Vagina (tissue), 2 donors: ENCODE measurements at places on chromosomes 2 and 18. TPM values are rescaled to one million over a fixed set of nuclear protein-coding genes. Genes with fewer than 3 reads are reported as not detected.
A peak's percentile ranks its signal among the peaks of the same experiment; 100 is the strongest.

GRCh38 chr18:12606592-12607315 lies 51.2 kb downstream of the SPIRE1 start:
- H3K4me1 ChIP-seq, result peaks cover 26% of the 10 kb centered on the region
- no peak for DNase-seq
- H3K27me3 ChIP-seq, result no peaks in the 10 kb centered on the region
- no peaks in the 10 kb centered on the region for H3K36me3 ChIP-seq

DNA sequence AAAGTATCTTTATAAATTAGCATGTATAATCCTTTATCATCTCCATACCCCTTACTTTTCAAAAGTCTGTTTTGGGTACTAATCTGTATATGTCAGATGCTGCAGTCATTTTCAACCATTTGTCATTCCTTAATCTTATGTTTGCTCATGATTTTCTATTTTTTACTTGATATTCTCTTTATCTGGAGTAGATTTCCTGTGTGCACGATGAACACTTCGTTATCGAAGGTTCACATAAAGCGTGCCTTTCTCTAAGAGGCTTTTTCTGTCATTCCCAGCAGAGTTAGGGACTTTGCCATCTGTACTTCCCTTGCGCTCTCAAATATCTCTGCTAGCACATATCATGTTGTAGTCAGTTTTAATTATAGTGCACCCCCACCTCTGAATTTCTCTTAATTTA lies 123.2 kb downstream of the BIRC6 start:
- no peak for DNase-seq
- H3K4me1 ChIP-seq, result peaks cover 5% of the 10 kb centered on the region
- H3K27ac ChIP-seq, result no peak overlapping the region
- H3K27me3 ChIP-seq, result no peaks in the 10 kb centered on the region

DNA sequence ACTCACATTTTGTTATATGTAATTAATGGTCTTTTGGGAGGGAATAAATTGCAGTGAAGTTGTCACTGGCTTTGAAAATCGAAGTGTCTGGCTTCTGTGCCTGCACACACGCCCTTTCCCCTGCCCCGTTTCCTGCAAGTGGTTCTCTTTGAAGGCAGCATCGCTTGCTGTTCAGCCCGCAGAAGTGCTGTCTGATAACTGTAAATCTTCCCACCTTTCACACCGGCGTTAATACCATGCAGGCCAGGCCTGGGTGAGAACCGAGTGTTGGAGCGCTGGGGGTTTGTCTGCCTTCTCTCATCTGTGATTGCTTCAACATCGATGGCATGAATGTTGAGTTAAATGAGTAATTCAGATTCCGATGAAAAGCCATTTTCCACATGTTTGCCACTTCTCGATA lies 37.9 kb upstream of the RPL31 start:
- no peaks in the 10 kb centered on the region for H3K27me3 ChIP-seq
- H3K4me1 ChIP-seq, result peaks cover 11% of the 10 kb centered on the region
- H3K4me3 ChIP-seq, result no peak overlapping the region
- no peak for DNase-seq

DNA sequence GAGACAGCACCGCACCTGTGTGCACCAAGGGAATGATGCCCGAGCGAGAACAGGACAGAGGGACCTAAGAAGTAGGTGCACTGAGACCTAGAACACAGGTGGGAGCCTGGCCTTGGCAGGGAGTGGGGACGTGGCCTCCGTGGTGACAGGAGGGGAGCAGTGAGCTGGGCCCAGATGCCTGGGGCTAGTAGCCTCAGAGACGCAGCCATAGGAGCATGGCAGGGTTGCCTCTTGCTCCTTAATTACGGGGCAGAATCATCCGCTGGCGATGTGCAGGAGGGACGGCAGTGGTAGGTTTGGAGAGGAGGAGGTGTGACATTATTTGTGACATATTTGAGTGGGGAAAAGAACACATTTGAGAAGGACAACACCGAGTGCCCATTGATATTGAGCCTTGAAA lies 57.0 kb upstream of the HPCAL1 start:
- H3K27ac ChIP-seq, result no peak overlapping the region
- no peak overlapping the region for H3K4me3 ChIP-seq
- H3K27me3 ChIP-seq, result no peaks in the 10 kb centered on the region
- no peak for DNase-seq

Gene GNLY
- total RNA-seq, result 3.2 TPM

GRCh38 chr18:61991836-61992235 lies 99.0 kb upstream of the RNF152 start:
- H3K36me3 ChIP-seq, result no peaks in the 10 kb centered on the region
- no peak for DNase-seq
- no peak overlapping the region for H3K4me3 ChIP-seq
- peaks cover 17% of the 10 kb centered on the region for H3K4me1 ChIP-seq
- no peaks in the 10 kb centered on the region for H3K27me3 ChIP-seq

DNA sequence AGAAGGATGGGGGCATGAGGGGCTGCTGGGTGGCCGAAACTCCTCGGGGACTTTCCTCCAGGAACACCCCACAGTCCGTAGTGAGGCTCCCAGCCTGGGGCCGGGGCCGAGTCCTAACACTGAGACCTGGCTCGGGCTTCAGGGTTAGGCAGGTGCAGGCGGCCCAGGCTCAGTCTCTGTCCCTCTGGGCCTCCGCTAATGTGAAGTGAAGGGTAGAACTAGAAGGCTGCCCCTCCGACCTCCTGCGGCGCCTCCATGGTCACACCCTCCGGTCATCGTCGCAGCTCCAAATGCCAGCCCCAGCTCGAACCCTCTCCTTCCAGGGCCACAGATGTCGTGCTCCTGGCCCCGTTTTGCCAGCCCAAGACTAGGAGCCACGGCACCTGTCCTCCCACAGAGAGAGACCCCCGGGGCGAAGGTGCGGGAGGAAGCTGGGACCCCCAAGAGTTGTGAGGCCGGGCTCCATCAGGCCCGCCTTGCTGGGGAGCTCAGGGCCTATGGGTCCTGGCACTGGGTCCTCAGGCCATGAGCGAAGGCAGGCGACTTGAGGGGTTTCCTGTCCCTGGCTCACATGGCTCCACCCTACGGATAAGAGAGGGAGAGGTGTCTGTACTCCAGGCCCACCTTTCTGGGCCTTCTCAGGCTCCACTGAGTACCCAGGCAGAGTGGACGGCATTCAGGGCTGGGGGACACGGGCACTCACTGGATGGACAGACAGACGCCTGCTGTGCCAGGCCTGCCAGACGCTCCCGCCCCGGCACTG lies 797 bp downstream of the ANO7 start:
- H3K36me3 ChIP-seq, result no peaks in the 10 kb centered on the region
- H3K4me3 ChIP-seq, result no peak overlapping the region
- H3K27me3 ChIP-seq, result no peaks in the 10 kb centered on the region
- no peak for DNase-seq

Gene SRD5A2
- total RNA-seq, result 2.9 TPM

DNA sequence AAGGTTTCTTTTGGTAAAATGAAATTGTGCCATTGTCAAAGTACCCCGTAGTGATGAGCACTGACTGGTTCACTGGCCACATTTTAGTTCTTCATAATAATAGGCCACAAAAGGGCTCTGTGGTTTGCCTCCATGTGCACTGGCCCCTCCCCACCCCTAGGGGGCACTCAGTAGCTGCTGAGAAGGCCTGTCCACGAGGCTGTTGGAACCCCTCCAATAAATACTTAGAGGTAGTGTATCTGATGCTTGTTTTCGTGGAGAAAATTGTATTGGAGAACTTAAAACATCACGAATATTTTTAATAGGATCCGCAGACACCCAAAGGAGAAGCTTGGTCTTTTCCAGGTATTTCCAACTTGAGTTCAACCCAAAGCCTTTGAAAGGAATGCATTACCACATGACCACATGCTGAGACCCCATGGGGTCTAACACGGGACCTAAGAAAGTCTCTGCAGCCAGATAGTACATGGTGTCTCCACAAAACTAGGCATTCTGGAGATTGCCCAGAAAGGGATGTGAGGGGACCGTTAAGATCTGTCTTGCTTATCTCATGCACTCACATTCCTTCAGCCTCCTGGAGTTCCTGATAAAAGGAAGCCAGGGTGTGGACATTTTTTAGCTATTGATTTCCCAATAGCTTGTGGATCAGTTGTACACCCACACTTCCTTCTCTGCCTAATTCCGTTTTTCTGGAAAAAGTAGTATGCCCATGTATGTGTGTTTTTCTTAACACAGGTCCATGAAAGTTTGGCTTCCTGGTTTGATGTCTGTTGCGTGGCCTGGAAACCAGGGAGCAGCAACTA lies 28.5 kb upstream of the NOSTRIN start:
- no peaks in the 10 kb centered on the region for H3K36me3 ChIP-seq
- no peaks in the 10 kb centered on the region for H3K27me3 ChIP-seq
- DNase-seq, result no peak

- no peak overlapping the region for H3K27ac ChIP-seq
- no peak for DNase-seq
- no peak overlapping the region for H3K4me3 ChIP-seq
- H3K36me3 ChIP-seq, result no peaks in the 10 kb centered on the region
- H3K27me3 ChIP-seq, result no peaks in the 10 kb centered on the region
Measured at GRCh38 chr18:3129053-3129864, 90.5 kb downstream of the MYOM1 start.

GRCh38 chr2:150595803-150596470 lies 108.5 kb upstream of the RND3 start:
- no peak overlapping the region for H3K4me3 ChIP-seq
- H3K4me1 ChIP-seq, result no peaks in the 10 kb centered on the region
- no peak for DNase-seq
- no peaks in the 10 kb centered on the region for H3K27me3 ChIP-seq
- no peak overlapping the region for H3K27ac ChIP-seq

Gene SERPINB7
- total RNA-seq, result 0.49 TPM

DNA sequence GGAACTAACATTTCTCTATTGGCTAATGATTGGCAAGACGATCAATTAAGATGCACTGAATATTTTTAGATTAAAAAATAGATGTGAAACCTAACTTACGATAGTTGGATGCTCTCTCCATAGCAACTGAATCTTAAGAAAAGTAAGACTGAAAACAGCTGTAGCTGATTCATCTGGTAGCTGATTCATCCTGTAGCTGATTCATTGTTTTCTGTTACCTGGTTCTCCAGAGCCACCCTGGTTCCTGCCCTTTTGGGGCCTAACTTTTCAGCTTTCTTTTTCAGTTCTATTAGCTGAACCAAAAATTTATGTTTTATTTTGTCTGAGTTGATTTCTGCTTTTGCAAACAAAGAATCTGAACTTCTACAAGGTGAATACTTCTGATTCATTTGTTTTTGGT lies 22.7 kb upstream of the SPR start:
- no peaks in the 10 kb centered on the region for H3K27me3 ChIP-seq
- no peak for DNase-seq
- H3K4me3 ChIP-seq, result no peak overlapping the region
- no peaks in the 10 kb centered on the region for H3K4me1 ChIP-seq
- no peak overlapping the region for H3K27ac ChIP-seq
- H3K36me3 ChIP-seq, result no peaks in the 10 kb centered on the region

Gene CASP10
- total RNA-seq, result 8.3 TPM

Gene LRRC30
- total RNA-seq, result not detected

- peaks cover 15% of the 10 kb centered on the region for H3K4me1 ChIP-seq
- H3K27me3 ChIP-seq, result no peaks in the 10 kb centered on the region
- H3K27ac ChIP-seq, result no peak overlapping the region
- DNase-seq, result no peak
- no peak overlapping the region for H3K4me3 ChIP-seq
- H3K36me3 ChIP-seq, result no peaks in the 10 kb centered on the region
Measured at GRCh38 chr2:201254081-201254730, 6.1 kb upstream of the CASP8 start.

DNA sequence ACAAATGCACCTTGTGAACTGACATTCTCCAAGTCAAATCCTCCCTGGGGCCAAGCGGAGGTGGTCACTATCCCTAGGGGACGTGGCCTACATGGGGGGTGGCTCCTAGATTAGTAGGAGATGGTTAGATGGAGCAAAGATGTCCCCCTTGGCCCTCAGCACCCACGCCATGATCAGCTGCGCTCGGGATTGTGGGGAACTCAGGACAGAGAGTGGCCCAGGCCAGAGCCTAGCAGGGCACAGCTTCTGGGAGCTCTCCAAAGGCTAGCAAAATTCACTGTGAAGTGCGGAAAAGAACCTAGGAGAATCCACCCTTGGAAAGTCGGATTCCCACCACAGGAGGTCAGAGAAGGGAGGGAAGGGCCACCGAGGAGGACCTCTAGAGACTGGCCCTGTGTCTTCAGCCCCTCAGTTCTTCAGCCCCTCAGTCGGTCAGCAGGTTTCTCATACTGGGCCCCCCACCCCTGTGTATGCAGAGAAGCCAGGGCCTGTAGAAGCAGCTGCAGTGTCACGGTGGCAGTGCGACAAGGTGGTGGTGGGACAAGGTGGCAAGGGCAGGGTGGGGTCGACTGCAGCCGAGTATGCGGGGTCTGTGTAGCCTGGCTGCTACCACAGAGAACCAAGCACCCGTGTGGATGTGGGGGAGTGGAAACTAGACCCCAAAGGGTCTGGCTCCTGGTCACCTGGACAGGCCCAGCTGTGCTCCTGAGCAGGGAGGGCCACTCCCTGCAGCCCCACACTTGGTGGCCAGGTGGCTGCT lies 18.4 kb downstream of the GPR55 start:
- peak; percentile 72 for DNase-seq
- no peak overlapping the region for H3K27ac ChIP-seq
- no peak overlapping the region for H3K4me3 ChIP-seq
- H3K36me3 ChIP-seq, result no peaks in the 10 kb centered on the region
- no peaks in the 10 kb centered on the region for H3K27me3 ChIP-seq

- no peak for DNase-seq
- no peaks in the 10 kb centered on the region for H3K27me3 ChIP-seq
- no peaks in the 10 kb centered on the region for H3K36me3 ChIP-seq
Measured at GRCh38 chr2:96756788-96757476, 3.8 kb upstream of the CNNM4 start.

- H3K27ac ChIP-seq, result no peak overlapping the region
- no peaks in the 10 kb centered on the region for H3K27me3 ChIP-seq
- H3K4me1 ChIP-seq, result no peaks in the 10 kb centered on the region
Measured at GRCh38 chr2:41741951-41742595, 305.7 kb upstream of the PKDCC start.

DNA sequence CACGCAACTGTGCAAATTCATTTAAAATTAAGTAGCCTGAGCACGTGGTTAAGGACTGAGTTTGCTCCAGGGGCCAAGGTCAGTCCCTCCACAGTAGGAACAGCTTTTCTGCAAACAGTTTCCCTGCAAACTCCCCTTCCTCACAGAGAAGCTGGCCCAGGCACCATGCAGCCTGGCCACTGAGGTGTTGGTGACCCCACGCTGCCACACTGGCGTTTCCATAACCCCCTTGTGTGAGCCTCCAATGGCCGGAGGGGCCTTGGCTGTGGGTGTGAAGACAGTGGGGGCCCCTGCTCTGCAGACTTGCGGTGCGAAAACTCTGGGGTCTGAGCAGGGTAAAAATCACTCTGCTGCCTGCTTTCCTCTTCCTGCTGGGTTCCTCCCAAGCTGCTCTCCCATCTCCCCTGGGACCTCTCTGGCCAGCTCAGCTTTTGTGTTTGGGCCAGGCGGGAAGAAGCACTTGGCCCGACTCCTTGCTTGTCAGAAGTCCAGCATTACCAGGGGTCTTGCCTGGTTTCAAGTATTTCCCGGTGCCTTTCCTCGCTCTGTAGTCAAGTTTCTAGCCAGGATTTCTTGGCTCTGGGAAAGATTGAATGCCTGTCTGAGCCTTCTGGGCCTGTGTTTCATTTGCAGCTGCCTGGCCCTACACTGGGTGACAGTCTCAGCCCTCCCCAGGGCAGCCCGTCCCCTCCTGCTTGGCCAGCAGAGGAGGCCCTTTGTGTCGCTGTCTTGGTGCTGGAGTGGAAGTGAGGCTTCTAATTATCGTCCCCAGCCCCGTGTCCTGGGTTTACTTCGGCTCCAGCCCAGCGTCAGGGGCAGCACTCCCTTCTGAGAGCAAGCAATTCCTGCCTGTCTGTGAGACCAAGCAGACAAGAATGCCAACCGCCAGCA lies 131.4 kb upstream of the SLC1A4 start:
- H3K4me3 ChIP-seq, result peak overlapping the region; percentile 0
- H3K27me3 ChIP-seq, result no peaks in the 10 kb centered on the region
- H3K36me3 ChIP-seq, result no peaks in the 10 kb centered on the region
- no peak for DNase-seq
- peak overlapping the region; percentile 92 for H3K27ac ChIP-seq
- peaks cover 38% of the 10 kb centered on the region for H3K4me1 ChIP-seq
